Progenitor cell of endocrine pancreas (in vitro differentiated cells): ENCODE measurements at places on chromosomes 2 and 18.

DNA sequence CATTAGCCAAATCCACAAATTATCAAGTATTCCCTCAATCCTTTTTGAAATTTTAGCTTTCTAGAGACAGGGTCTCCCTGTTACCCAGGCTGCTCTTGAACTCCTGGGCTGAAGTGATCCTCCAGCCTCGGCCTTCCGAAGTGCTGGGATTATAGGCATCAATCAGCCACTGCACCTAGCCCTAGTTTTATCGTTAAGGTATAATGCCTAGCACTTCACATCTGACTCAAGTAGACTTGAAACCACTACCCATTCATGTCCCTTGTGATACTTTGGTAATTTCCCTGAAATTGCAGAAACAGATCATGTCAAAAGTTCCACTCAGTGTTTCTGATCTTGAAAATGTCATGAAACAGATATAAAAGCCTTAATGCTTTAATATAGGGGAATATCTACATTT lies 26.3 kb downstream of the MEX3C start:
- no peak for DNase-seq

DNA sequence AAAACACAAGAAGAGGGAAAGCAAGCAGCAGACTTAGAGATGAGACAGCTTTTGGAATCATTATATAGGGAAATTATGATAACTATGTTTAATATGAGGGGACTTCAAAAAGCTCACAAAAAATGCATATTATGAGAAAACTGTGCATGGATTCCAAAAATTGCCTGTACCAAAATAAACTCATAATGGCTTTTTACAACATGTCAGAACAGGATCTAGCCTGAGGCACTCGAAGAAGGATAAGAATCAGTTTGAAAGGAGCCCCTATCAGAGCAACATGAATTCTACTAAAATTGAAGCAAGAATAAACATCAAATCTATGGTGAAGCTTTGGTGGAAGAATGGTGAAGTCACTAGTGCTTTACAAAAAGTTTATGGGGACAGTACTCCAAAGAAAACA lies 187.4 kb downstream of the RDH14 start:
- DNase-seq, result no peak

DNA sequence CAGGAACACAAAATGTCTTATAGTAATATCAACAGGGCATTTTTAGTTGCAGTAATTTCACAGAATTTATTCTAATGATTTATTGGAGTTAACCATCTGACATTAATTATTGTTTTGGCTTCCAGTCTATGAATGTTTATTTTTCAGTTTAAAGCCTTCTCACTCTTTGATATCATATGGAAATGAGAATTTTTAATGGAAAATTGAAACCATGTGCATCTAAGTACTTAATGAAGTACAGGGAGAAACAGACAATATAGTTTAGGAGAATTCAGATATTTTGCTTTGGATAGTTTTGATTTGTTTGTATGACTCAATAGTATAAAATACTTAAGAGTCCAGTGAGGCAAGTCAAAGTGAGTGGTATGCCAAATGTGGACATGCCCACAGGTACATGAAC lies 126.1 kb downstream of the OLA1 start:
- DNase-seq, result no peak

DNA sequence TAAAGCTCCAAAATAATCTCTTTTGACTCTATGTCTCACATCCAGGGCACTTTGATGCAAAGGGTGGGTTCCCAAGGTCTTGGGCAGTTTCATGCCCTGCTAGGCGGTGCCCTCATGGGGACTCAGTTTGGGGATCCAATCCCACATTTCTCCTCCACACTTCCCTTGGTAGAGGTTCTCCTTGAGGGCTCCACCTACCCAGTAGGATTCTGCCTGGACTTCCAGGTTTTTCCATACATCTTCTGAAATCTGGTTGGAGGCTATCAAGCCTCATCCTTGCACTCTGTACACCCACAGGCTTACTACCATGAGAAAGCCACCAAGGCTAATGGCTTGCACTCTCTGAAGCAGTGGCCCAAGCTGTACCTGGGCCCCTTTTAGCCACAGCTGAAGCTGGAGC lies 49.8 kb upstream of the ERMN start:
- DNase-seq, result no peak

DNA sequence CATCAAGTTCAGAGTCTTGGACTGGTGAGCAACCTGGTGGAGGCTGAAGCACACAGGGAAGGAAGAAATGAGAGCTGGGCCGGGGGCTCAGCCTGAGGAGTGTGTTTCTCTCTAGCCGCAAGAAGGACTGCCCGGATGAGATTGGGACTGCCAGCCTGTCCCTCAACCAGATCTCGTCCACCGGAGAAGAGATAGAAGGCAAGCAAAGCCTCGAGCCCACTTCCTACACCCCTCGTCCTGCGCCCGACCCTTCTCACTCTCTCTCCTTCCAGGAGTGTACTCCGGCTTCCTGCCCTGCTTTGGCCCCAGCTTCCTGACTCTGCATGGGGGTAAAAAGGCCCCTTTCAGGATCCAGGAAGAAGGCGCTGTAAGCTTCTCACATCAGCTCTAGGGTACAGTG lies 26.2 kb downstream of the FER1L5 start:
- DNase-seq, result no peak

DNA sequence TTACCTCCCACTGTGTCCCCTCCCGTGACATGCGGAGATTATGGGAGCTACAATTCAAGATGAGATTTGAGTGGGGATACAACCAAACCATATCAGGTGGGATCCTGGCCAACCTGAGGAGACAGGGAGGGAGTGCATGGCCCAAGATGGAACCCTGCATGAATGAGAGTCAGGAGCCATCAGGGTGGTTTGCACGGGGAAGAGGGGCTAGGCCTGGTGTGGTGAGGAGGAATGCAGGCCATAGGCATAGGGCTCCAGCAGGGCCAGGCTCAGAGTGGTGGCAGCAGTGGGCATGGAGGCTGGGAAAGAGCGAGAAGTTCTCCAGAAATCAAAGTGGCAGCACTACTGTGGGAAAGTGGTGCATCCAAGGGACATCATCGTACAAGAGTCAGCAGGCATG lies 74.0 kb upstream of the BCL2L11 start:
- no peak for DNase-seq

DNA sequence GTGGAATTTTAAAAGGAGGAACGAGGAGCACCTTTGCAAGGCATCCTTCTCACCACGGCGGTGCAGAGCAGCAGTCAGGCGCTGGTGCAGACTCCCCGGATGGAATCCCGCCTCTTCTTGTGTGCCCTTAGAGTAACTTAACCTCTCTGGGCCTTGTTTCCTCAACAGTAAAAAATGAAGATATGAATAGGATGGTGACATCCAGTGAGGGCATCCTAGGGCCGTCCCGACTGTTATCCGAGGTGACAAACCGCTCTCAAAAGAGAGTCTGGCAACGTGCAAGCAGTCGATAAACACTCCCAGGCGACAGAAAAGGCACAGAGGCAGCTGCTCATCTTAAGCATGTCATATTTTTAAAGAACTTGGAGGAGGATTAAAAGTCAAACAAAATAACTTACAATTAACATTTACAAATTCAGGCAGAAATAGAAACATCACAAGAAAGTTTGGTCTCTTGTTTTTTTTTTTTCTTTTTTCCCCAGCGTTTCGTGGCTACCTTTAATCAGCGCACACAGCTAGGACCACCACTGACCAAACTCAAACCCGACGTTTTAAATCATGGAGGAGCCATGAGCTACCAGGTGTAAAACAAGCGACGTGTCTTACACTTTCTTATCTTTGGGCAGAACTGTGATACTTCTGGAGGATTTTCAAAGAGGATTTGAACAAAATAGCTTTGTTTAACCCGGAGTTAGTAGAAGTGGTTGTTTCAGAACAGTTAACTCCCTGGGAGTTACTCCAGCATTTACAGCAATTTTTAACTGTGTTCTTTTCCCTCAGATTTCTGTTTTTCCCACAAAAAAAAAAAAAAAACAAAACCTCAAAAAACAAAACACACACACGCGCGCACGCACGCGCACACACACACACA lies 2.1 kb downstream of the MBP start:
- no peak for DNase-seq

DNA sequence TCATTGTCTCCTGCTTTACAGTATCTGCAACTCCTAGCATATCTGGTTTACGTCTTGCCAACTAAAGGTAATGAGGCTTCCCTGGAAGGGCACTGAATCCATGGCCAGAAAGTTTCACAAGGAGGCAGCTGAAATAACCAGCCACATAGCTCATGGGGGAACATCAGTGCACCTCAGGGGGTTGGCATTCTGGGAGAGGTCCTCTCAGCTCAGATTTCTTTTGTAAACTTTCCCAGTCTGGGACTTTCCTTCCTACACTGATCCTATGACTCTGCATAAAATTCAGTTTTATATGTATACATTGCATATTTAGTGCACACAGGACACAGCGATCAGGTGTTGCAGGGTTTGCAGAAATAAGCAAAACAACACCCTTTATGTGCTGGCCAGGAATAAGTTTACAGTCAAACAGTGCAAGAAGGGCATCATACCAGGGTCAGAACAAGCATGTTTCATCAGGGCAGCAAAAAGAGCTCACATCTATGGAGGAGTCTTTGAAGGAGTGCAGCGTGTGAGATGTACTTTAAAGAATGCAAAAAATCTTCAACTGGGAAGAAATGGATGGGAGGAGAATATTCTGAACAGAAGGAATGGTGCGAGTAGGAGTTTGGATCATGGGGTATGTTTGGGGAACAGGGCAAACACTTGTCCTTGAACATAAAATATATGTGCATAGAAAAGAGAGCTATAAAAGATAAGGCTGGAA lies 240.6 kb upstream of the RAB12 start:
- no peak for DNase-seq

- no peak for DNase-seq
Observed at GRCh38 chr2:66236816-66237802, 197.8 kb upstream of the MEIS1 start.
